Pancreas (tissue), 10 donors: ENCODE measurements at places on chromosomes 2 and 18. TPM values are rescaled to one million over a fixed set of nuclear protein-coding genes. Genes with fewer than 3 reads are reported as not detected.
A peak's percentile ranks its signal among the peaks of the same experiment; 100 is the strongest.

GRCh38 chr2:134393075-134393461 lies 139.2 kb downstream of the MGAT5 start:
- H3K4me3 ChIP-seq = no peak overlapping the region
- no peaks in the 10 kb centered on the region for H3K4me1 ChIP-seq
- no peaks in the 10 kb centered on the region for H3K36me3 ChIP-seq
- DNase-seq = no peak

DNA sequence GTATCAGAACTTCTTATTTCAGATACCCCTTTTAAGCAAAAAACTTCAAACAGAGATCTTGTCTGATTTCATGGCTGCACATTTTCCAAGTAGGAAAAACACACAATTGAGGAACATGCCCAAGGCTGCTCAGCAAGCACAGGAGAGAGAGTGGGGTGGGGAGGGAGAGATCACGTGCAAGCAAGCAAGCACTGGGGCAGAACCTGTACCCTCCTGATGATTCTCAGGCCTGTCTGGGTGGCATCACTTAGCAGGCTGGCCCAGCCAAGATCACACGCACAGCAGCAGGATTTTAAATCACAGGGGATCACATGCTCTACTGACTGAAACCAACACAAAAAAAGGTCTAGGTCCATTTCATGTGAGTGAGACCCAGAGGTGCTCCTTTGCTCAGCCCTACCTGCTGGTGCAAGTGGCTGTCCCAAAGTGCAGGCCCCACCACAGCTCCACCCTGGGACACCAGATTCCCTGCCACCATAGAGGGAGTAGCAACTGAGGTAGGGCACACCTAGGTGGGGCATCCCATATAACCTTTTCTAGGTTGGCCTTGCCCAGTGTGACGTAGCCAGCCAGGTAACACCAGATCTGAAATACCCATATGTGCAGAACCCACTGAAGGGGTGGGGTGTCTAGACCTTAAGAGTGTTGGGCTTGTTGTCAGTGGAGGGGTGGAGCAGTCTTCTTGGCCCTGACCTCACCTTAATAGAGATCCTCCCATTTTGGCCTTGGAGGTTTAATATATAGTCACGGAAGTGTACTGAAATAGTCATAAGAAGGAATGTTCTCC lies 1.8 kb upstream of the LYPD6B start:
- H3K27me3 ChIP-seq = no peaks in the 10 kb centered on the region
- H3K27ac ChIP-seq = no peak overlapping the region
- DNase-seq = no peak
- H3K36me3 ChIP-seq = no peaks in the 10 kb centered on the region
- H3K4me1 ChIP-seq = no peaks in the 10 kb centered on the region

DNA sequence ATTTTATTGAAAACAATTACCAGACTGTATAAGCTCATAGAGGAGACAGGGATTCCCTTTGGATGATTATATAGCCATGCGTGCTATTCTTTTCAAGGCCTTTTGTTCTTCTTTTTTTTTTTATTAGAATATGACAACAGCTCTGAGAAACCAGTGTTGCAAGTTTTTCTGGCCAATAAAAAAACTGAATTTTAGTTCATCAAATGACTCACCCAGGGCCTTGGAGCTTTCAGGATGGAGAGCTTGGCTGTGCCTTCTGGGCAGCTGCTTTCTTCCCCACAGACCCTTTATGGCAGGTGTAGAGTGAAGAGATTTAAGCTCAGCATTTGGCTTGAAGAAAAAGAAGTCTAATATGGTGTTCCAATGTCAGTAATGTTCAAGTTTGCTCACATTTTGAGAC lies 497.9 kb upstream of the FANCL start:
- no peak overlapping the region for H3K27ac ChIP-seq
- no peaks in the 10 kb centered on the region for H3K4me1 ChIP-seq
- H3K36me3 ChIP-seq = no peaks in the 10 kb centered on the region
- no peaks in the 10 kb centered on the region for H3K27me3 ChIP-seq

DNA sequence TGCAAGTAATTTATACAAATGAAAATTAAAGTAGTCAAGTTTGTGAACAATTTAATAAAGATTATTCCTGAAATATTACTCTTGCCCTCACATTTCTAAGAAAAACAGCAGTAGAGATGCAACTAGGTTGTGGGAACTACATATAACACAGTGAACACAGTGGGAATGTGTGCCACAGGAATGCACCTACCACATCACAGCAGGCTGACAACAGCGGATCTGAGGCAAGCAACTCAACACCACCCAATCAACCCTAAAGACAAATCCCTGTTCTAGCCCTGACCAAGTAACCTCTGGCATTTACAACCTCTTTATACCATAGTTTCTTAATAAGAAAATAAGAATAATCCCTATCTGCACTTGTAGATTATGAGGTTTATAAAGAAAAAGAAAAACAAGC lies 23.4 kb downstream of the MBOAT2 start:
- H3K27me3 ChIP-seq = no peaks in the 10 kb centered on the region
- no peaks in the 10 kb centered on the region for H3K36me3 ChIP-seq
- no peaks in the 10 kb centered on the region for H3K4me1 ChIP-seq

DNA sequence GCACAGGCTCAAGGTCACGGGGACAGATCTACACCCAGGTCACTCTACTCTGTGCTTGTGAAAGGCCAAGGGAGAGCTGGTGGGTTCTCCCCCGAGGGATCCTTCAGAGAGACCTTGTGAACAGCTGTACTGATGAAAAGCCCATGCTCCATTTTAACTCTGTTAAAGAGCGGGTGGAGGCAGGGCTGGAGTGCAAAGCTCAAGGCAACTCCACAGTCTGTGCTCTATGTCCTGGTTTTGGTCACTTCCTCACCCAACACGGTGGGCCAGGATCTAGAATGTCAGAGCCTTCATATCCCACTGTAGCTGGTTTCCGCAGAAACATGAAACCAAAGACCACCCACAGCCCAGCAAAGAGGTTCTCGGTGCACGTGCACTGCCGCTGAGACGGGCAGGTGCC lies 177.1 kb downstream of the LAMA1 start:
- no peaks in the 10 kb centered on the region for H3K36me3 ChIP-seq
- no peaks in the 10 kb centered on the region for H3K27me3 ChIP-seq
- no peak overlapping the region for H3K4me3 ChIP-seq
- H3K4me1 ChIP-seq = peaks cover 12% of the 10 kb centered on the region

- H3K4me3 ChIP-seq = no peak overlapping the region
- H3K27me3 ChIP-seq = no peaks in the 10 kb centered on the region
- peak; percentile 87 for DNase-seq
- H3K36me3 ChIP-seq = no peaks in the 10 kb centered on the region
- H3K4me1 ChIP-seq = peaks cover 51% of the 10 kb centered on the region
- H3K27ac ChIP-seq = peak overlapping the region; percentile 91
Measured at GRCh38 chr18:22044474-22045220, 124.7 kb upstream of the GATA6 start.

GRCh38 chr2:223914324-223914723 lies 30.8 kb downstream of the WDFY1 start:
- H3K27ac ChIP-seq = no peak overlapping the region
- peaks cover 4% of the 10 kb centered on the region for H3K36me3 ChIP-seq
- H3K4me1 ChIP-seq = peaks cover 5% of the 10 kb centered on the region

GRCh38 chr2:205139822-205140463 lies 542.4 kb upstream of the NRP2 start:
- no peaks in the 10 kb centered on the region for H3K27me3 ChIP-seq
- no peaks in the 10 kb centered on the region for H3K36me3 ChIP-seq
- H3K4me3 ChIP-seq = no peak overlapping the region
- peak; percentile 15 for DNase-seq
- no peaks in the 10 kb centered on the region for H3K4me1 ChIP-seq

- H3K4me3 ChIP-seq = no peak overlapping the region
- no peaks in the 10 kb centered on the region for H3K27me3 ChIP-seq
- no peaks in the 10 kb centered on the region for H3K4me1 ChIP-seq
- H3K27ac ChIP-seq = no peak overlapping the region
- peaks cover 6% of the 10 kb centered on the region for H3K36me3 ChIP-seq
- DNase-seq = no peak
Measured at GRCh38 chr2:11809586-11810236, 63.3 kb downstream of the LPIN1 start.

DNA sequence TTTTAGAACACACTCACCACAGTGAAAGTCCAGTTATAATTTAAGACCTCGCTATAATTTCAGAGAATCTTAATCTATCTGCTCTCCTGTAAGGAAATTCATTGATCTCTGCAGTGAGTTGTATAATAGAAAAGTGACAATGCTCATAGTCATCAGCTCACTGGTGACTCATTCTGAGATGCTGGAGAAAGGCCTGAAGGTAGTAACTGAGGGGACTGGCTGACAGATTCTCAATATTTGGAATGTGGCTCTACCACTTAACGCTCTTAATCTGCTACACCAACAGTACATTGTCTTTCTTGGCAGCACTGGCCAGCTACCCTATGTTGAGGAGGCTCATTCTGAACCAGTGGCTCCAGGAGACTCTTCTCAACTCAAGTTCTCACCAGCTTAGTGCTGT lies 246.1 kb downstream of the RPRM start:
- H3K4me1 ChIP-seq = no peaks in the 10 kb centered on the region
- no peak for DNase-seq
- no peaks in the 10 kb centered on the region for H3K27me3 ChIP-seq
- no peaks in the 10 kb centered on the region for H3K36me3 ChIP-seq
- H3K27ac ChIP-seq = no peak overlapping the region

GRCh38 chr2:2573205-2573604 lies 242.1 kb upstream of the MYT1L start:
- H3K4me3 ChIP-seq = no peak overlapping the region
- no peak overlapping the region for H3K27ac ChIP-seq
- no peaks in the 10 kb centered on the region for H3K36me3 ChIP-seq
- H3K27me3 ChIP-seq = no peaks in the 10 kb centered on the region

DNA sequence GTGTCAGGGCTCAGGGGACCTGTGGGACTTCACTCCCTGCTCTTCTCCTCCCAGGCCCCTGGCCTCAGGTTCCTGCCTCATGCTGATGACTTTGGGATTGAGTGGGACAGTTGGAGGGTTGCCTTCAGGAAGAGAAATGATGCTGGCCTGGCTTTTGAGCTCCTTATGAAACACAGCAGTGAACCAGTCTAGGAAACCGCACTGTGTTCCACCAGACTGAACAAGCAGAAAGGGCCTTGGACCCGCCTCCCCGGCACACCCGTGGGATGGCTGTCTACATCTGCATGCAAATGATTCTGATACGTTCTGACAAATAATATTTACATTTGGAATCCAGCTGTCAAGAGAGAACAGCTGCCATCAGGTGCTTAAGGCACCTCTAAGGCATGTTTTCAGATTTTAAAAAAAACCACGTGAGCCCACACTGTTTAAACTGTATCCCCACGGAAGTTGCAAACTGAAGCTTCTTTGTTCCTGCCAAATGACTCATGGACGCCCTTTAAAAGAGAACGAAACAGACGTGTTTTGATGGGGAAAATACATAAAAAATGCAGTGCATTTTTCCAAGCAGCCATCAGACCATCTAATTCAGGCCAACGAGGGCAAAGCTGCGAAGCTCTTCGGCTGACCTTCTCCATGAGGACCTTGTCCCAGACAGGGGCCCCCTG lies 27.6 kb upstream of the ASAP2 start:
- no peaks in the 10 kb centered on the region for H3K27me3 ChIP-seq
- H3K36me3 ChIP-seq = no peaks in the 10 kb centered on the region
- peak; percentile 43 for DNase-seq
- peak overlapping the region; percentile 83 for H3K27ac ChIP-seq

- H3K27me3 ChIP-seq = no peaks in the 10 kb centered on the region
- H3K27ac ChIP-seq = no peak overlapping the region
- H3K4me1 ChIP-seq = no peaks in the 10 kb centered on the region
Measured at GRCh38 chr18:51852681-51853080, 487.3 kb upstream of the DCC start.

- H3K36me3 ChIP-seq = no peaks in the 10 kb centered on the region
- H3K4me1 ChIP-seq = peaks cover 9% of the 10 kb centered on the region
- no peaks in the 10 kb centered on the region for H3K27me3 ChIP-seq
- no peak overlapping the region for H3K4me3 ChIP-seq
- no peak for DNase-seq
Measured at GRCh38 chr2:28355521-28356094, 37.0 kb upstream of the FOSL2 start.

GRCh38 chr2:138084206-138084605 lies 119.9 kb downstream of the HNMT start:
- H3K4me3 ChIP-seq = no peak overlapping the region
- H3K36me3 ChIP-seq = no peaks in the 10 kb centered on the region
- no peaks in the 10 kb centered on the region for H3K27me3 ChIP-seq
- peaks cover 4% of the 10 kb centered on the region for H3K4me1 ChIP-seq
- no peak overlapping the region for H3K27ac ChIP-seq
- no peak for DNase-seq

- H3K27ac ChIP-seq = no peak overlapping the region
- no peaks in the 10 kb centered on the region for H3K4me1 ChIP-seq
- H3K36me3 ChIP-seq = no peaks in the 10 kb centered on the region
Measured at GRCh38 chr2:150060341-150060740, 427.1 kb downstream of the RND3 start.

DNA sequence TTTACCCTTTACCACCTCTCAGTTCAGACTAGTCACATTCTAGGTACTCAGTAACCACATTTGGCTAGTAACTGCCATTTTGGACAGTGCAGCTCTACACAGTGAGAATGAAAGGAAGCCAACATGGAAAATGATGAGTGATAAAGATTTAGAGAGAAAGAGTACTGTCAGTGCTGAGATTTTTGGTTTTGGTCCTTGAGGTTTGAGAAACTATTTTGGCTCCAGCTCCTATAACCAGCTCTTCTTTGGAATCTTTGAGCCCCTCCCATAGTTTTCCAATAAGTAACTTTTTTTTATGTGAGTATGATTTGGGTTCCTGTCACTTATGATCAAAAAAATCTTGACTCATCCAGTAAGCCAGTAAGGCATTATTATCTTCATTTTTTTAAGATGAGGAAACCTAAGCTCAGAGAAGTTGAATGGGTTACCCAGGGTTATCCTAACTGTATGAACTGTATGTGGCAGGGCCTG lies 173.0 kb downstream of the BABAM2 start:
- H3K36me3 ChIP-seq = no peaks in the 10 kb centered on the region
- DNase-seq = no peak
- H3K4me3 ChIP-seq = no peak overlapping the region
- no peaks in the 10 kb centered on the region for H3K27me3 ChIP-seq

DNA sequence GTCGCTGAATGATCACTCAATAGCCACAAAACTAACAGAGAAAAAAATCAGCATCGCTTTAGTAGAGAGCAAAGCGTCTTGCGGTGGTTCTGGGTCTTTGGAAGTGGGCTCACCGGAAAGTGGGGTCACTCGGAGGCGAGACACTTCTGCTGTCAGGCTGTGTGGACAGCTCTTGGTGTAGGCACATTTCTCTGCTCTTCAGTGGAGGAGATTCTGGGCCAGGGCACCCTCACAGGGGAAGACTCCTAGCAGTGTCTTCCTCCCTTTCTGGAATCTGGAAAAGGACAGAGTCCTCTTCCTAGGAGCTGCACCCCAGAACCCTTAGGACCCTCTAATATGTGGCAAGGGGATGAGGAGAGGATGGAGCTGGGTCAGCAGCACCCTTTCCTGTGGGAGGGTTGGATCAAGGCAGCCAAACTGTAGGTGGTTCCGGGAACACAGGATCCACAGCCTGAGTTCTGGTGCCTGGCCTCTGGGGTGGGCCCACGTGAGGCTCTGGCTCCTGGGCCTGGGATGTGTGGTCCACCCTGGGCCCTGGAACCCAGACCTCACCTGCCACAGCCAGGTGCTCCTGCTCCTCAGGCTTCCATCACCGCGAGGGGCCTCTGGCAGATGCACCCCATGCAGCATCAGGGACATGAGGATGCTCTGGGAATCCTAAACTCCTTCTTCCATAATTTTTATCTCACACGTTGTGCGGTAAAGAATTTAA lies 25.1 kb downstream of the GPR35 start:
- no peak for DNase-seq
- H3K27ac ChIP-seq = no peak overlapping the region
- H3K36me3 ChIP-seq = no peaks in the 10 kb centered on the region
- no peaks in the 10 kb centered on the region for H3K27me3 ChIP-seq
- no peak overlapping the region for H3K4me3 ChIP-seq

- H3K4me3 ChIP-seq = no peak overlapping the region
- H3K4me1 ChIP-seq = no peaks in the 10 kb centered on the region
- no peak overlapping the region for H3K27ac ChIP-seq
- no peak for DNase-seq
- H3K27me3 ChIP-seq = no peaks in the 10 kb centered on the region
Measured at GRCh38 chr18:51279367-51279984, 82.0 kb upstream of the MEX3C start.

Gene DSG2
- 24.2 TPM for total RNA-seq

Gene CCBE1
- 0.79 TPM for total RNA-seq

Gene CXCR1
- not detected for total RNA-seq
